ENCODE measurements at places on chromosomes 16 and 17.

- no peak for DNase-seq
Measured at GRCh38 chr17:32191306-32191705, 49.0 kb downstream of the RHOT1 start.

GRCh38 chr17:48545022-48545375 lies at the start of gene HOXB2:
Gene HOXB2, minus strand, starts transcription at chr17:48545109. Its CDS starts 198 bp downstream, at chr17:48544911.
- DNase-seq, result no peak

DNA sequence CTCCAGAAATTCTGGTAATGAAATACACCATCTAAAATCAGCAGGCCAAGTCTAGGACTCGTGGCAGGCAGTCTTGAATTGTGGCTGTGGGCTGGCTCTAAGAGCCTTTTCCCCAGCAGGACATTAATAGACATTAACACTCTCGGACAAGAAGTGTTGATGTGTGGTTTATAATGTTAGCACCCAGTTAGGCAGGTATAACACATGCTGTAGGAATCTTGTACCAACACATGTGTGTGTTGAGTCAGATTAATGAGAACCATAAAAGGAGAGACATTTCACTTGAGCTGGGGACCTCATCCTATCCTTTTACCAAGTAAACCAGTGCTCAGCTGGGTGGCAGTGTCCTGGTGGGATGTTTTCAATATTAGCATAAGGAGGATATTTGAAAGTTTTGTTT lies 264.5 kb downstream of the FTO start:
- no peak for DNase-seq

DNA sequence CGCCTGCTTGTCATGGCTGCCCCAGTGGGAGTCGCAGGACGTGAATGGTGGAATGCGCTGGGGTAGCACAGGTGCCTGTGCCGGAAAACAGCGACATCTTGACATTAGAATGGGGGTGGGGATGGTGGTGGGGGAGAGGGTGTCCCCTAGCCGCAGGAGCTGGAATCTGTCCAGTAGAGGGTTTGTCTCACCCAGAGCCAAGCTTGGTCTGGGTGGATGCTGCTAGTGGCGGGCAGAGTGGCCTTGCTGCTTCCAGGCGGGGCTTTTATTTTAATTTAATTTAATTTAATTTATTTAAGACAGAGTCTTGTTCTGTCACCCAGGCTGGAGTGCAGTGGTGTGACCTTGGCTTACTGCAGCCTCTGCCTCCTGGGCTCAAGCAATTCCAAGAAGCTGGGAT lies 7.7 kb downstream of the BAIAP2 start:
- DNase-seq, result no peak

- DNase-seq, result no peak
Measured at GRCh38 chr17:55478971-55479370, 32.3 kb downstream of the SMIM36 start.

GRCh38 chr16:25063102-25063501 lies 47.9 kb upstream of the ARHGAP17 start:
- no peak for DNase-seq

GRCh38 chr16:74026373-74027281 lies 270.0 kb upstream of the PSMD7 start:
- DNase-seq, result no peak
